ENCODE measurements at places on chromosomes 2 and 18. TPM values are rescaled to one million over a fixed set of nuclear protein-coding genes. Genes with fewer than 3 reads are reported as not detected.

DNA sequence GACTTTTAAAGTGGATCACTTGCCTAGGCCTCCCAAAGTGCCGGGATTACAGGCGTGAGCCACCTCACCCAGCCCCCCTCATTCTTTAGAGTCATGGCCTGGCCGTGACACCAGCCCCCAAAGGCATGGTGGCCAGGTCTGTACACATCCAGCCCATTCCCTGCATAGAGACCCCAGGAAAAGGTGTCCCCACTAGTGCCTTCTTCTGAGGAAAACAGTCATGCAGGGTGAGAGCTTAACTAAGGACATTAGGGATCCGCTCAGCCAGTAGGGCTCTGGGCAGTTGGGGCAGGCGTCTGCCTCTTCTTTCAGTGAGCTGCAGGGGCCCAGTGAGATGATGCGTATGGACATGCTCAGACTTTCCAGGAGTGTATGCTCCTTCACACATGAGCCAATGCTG is 5.7 kb upstream of the AMER3 start:
- no peak for DNase-seq

DNA sequence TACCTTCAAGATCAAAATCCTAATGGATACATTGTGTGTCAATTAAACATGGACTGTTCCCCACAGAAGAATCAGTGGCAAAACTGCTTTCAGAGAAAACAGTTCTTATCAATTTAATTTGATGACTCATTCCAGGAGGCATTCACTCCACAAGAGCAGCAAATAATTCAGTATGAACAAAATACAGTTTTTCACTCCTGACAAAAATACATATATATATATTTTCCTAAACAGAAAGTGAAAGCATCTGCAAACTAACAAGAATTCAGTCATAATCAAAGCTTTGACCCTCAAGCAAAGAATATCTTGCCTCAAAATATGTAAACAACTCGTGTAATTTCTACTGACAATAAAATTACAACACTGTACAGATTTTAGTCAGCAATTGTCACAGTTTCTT is 685.1 kb upstream of the SLC8A1 start:
- no peak for DNase-seq

DNA sequence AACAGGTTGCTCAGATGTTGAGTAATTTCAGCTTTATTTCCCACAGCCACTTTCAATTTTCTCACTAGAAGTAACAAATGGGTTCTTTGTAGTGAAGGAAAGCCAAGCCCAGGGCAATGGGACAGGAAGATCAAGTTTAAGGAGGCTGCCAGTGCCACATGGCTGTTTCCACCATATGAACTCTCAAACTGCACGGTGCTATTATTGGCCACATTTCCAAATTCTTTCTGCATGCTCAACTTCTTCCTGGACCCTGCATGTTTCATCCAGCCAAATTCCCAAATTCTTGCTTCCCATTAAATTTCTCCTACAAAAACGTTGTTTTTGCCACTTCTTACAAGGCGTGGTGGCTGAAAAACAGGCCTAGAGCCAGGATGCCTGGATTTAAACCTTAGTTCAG is 193.3 kb upstream of the SPHKAP start:
- DNase-seq, result no peak

DNA sequence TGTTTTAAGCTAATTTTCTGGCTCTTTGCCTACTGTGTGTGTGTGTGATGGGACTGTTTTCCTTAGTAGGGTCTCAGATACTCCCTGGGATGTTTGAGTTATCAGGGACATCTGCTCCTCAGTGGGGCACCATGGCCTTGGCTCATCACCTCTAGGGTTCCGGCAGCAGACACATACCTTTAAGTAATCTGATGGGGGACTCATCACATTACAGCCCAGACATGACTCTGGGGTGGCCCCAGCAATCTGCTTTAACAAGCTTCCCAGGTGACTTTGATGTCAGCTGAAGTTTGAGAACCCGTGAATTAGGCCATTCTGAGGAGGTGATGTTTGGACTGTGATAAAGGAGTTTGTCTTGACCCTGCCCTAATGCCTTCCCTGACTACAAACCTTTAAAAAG is 38.8 kb downstream of the DDX18 start:
- no peak for DNase-seq

GRCh38 chr2:20065885-20066602 is 14.6 kb upstream of the LAPTM4A start:
- DNase-seq, result peak; percentile 98

DNA sequence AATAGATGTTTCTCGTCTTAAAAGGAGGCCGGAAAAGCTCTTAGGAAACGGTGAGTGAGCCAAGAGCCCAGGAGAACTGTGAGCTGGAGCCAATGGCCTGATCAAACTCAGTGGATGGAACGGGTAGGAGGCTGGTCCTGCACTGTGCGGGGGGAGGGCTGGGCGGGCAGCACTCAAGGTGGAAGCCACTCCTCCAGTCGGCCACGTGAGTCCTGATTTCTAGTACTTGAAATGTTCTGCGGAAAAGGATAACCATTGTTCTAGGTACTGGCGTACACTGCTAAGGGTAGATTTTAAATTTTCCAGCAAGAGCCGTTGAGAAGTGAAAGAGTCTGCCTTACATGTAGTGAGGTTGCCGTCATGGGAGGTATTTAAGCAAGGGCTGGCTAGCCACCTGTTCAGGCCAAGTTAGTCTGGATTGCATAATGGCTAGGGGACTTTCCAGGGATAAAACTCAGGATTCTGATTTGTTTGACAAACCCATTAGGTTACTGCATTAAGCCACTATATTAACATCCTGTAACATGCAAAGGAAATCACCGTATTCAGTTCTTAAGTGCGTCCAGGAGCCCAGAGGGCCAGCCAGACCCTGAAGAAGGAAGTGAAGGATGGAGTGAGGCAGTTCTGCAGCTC is 51.3 kb upstream of the ODC1 start:
- no peak for DNase-seq

DNA sequence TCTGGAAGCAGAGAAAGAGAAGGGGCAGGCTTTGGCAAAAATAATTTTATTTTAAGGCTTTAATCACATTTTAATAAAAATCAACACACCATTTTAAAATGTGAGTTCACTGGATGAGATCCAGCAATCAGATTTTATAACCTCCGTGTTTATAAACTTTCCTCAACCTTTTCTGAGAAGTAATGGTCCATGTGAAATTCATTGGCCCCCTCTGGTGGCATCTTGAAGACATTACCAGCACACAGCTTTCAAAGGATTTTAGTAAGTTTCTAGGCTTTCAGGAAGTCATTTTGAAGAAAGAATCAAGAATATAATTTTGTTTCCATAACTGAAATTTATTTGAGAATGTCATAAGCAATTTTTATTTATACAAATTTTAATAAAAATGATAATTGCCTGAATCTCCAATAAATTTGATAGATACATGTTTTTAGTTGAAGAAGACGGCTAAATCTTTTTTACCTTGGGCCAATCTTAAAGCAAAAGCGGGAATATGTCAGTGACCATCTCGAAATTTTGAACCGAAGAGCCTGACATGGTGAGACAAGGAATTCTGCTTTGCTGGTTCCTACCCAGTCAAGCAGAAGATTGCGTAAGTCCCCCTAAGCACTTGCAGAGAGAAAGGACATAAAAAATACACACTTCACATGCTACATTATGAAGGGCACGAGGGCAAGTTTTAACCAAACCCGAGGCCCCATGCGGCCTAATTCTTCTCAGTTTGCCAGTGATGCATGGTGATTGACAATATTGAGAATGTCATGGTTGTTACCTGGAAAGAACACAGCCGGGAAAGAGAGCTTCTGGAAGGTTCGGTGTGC is 128.4 kb upstream of the CBLN2 start:
- DNase-seq, result peak; percentile 13

DNA sequence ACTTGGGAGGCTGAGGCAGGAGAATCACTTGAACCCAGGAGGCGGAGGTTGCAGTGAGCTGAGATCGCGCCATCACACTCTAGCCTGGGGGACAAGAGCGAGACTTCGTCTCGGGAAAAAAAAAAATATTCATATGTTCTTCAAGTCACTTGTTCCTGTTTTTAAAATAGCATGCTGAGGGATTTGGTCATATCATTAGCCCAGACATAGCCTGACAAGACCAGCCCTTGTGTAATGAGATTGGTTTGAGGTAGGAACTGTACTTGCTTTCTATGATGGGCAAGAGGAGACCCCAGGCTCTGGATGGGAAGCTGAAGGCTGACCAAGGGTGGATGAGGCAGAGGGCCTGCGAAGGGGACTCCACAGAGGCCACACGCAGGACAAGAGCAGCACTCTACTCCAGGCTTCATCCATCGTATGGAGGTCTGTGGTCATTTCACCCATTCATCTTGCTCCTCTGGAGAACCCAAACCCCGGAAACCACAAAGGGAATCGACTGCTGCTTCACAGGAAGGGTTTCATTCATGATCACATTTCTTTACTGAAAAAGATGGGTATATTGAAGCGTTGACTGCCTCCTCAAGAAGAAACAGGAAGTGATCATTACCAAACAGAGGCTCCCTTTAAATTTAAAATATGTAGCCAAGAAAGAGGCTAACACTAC is 87.1 kb upstream of the ZNF397 start:
- no peak for DNase-seq

DNA sequence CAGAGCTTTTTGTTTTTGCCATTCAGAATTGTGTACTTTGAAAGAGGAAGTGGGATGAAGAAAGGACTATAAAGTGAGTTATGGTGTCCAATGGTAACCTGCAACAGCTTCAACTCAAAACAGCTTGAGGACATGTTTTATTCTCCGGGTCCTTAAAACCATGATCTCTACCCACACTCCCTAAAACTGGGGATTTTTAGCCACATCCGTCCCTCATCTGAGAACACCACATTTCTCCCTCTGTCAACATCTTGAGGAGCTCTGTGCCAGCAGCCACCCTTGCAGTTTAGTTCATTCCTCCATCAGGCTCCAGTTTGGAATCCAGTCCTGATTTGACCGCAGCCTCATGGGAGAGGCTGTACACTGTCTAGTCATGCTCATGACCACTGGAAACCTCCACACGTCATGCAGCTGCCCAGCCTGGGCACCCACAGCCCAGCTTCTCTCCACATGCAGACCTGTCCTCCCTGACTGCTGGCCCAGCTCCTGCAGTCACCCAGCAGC is 62.6 kb downstream of the C18orf63 start:
- DNase-seq, result no peak

GRCh38 chr2:199870581-199870980 is 19.6 kb upstream of the FTCDNL1 start:
- DNase-seq, result no peak

The AP1S3 gene
- total RNA-seq, result 1.8 TPM

The DSG2 gene
- total RNA-seq, result under 0.01 TPM

The MEP1B gene
- not detected for total RNA-seq

The CIB4 gene
- total RNA-seq, result not detected
